IMR-90 (cell line): ENCODE measurements at places on chromosomes 12 and 14. TPM values are rescaled to one million over a fixed set of nuclear protein-coding genes. Genes with fewer than 3 reads are reported as not detected.
A peak's percentile ranks its signal among the peaks of the same experiment; 100 is the strongest.

DNA sequence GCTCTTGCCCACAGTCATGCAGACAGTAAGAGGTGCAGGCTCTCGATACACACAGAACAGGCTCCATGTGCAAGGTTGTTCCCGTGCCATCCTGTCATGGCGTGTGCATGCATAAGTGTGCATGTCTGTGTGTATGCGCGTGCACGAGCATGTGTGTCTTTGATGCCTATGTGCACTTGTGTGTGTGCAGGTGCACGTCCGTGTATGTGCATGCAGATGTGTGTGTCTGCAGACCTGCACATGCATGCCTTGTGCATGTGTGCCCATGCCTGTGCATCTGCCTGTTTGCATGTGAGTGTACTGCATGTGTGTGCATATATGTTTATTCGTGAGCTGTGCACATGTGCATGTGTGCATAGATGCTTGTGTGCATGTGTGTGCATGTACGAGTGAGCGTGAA lies 309.8 kb downstream of the TMEM121 start:
- H3K4me1 ChIP-seq: no peaks in the 10 kb centered on the region
- no peaks in the 10 kb centered on the region for H3K36me3 ChIP-seq
- H3K27ac ChIP-seq: no peak overlapping the region

DIO2 gene
- total RNA-seq: 21.7 and 24.2 TPM in 2 replicates

- peaks cover 16% of the 10 kb centered on the region for H3K36me3 ChIP-seq
- no peaks in the 10 kb centered on the region for H3K4me1 ChIP-seq
- no peak overlapping the region for H3K27ac ChIP-seq
- H3K4me3 ChIP-seq: no peak overlapping the region
- no peaks in the 10 kb centered on the region for H3K27me3 ChIP-seq
- DNase-seq: no peak
These were observed 28.3 kb downstream of the PSMA6 start for GRCh38 chr14:35320472-35320871.

DNA sequence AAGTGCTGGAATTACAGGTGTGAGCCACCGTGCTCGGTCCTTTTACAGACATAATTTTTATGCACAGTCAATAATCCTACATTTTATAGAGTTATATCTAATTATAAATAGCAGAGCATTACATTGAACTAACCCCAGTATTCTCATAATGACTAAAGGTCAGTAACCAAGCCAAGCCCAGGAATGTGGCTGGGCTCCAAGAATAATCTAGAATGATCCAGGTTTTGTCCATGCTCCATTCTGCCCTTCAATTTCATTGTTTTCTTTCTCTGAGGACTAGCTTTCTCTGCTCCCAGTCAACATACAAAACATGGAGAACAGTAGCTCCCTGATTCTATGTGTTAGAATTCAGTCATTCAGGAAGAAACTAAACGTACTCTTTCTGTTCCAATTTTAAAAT lies 92.1 kb upstream of the KRR1 start:
- no peaks in the 10 kb centered on the region for H3K4me1 ChIP-seq
- H3K27me3 ChIP-seq: no peaks in the 10 kb centered on the region
- H3K36me3 ChIP-seq: no peaks in the 10 kb centered on the region
- DNase-seq: no peak
- H3K27ac ChIP-seq: no peak overlapping the region
- no peak overlapping the region for H3K4me3 ChIP-seq

SLC25A47 gene
- not detected in 2 replicates for total RNA-seq

DNA sequence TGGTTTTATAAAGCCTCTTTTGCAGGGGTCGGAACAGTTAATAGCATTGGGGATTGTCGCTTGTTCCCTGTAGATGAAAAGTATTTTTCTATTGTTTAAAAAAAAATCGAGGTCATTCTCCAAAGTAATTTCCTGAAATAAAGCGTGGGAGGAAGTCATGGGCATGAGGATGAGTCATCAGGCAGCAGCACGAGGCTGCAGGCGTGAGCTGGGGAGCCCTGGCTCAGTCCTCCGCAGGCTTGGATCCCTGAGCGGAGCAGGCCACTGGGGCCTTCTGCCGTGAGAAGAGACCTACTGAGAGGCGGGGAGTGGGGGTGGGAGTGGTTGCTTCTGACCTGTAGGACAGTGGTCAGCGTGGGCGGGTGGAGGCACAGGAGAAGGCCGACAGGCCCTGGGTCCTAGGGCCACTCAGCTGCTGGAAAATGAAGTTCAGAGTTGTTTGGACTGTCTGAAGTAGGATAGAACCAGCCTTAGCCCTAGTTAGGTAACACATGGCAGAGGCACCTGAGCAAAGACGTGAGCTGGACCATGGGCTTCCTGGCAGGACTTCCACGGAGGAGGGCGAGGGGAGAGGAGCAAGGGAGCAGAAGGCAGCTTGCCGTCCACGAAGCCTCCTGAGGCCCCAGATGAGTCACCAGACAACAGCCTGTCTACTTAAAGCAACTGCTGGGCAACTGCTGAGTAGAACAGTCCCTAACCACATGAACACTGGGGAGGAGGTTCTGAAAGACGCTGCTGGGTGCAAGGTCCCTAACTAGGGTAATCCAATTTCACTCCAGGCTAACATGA lies 21.1 kb upstream of the LGALS3 start:
- no peaks in the 10 kb centered on the region for H3K27me3 ChIP-seq

GRCh38 chr14:95293449-95293848 lies 26.3 kb downstream of the CLMN start:
- H3K36me3 ChIP-seq: no peaks in the 10 kb centered on the region
- no peak overlapping the region for H3K27ac ChIP-seq
- no peak for DNase-seq
- H3K4me1 ChIP-seq: no peaks in the 10 kb centered on the region

DNA sequence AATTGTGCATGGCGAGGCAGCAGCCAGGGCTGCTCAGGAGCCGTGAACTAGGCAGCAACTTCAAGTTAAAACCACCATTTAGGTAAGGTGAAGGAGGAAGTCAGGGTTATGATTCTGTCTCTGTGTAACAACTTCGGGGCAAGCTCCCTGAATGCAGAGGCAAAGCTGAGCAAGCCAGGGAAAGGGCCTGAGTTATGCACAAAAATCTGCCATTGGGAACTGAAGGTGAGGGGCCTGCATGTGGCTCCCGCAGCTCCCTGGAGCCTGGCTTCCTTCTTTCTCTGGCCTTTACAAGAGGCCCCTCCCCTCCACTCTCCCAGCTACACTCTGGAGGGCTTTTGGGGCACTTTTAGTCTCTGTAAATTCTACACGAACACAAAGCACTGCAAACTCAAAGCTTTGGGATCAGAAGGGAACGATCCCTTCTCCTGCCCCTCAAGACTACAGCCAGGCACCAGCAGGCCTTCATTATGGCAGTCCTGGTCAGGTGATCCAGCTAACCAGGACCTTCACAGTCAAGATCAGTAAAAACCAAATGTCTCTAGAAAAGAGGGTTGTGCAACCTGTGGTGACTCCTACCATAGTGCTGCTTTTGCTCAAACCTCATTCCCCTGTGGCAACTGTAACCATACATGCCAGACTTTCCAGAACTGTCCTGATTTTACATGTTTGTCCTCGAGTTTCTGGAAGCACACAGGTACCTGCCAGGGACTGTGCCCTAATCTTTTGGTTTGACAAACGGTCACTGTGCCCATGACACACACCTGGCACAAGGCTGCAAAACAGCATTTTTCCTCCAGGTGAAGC lies 67.2 kb upstream of the PTGR2 start:
- H3K4me3 ChIP-seq: no peak overlapping the region
- no peaks in the 10 kb centered on the region for H3K36me3 ChIP-seq
- peak overlapping the region; percentile 98 for H3K27ac ChIP-seq
- DNase-seq: peak; percentile 70

TRHDE gene
- 65.1 and 97.8 TPM in 2 replicates for total RNA-seq

DNA sequence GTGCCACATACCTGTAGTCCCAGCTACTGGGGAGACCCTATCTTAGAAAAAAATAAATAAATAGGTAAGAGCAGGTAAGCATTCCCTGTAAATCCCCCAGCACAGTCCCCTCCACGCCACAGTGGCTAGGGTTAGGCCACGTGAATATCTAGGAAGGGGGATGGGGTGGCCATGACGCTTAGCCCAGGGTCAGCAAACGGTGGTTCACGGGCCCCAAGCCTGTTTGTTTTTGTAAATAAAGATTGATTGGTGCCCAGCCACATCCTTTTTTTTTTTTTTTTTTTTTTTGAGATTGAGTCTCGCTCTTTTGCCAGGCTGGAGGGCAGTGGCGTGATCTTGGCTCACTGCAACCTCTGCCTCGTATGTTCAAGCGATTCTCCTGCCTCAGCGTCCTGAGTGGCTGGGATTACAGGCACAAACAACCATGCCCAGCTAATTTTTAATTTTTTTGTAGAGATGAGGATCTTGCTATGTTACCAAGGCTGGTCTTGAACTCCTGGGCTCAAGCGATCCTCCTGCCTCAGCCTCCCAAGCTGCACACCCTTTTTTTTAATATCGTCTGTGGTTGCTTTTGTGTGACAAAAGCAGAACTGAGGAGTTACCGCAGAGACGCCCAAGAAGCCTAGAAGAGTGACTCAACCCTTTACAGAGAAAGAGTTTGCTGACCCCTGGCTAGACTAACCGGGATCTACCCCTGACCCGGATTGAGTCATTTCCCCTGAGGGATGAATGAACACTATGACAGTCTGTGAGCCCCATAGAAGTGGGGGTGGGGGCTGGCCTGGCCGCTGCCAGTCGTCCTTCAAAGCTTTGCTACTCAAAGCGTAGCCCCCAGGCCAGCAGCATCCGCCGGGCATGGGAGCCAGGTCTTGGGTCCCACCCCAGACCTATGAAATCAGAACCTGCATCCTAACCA lies 113.7 kb upstream of the NCOR2 start:
- peak; percentile 95 for DNase-seq
- peaks cover 38% of the 10 kb centered on the region for H3K4me1 ChIP-seq
- no peak overlapping the region for H3K4me3 ChIP-seq
- H3K36me3 ChIP-seq: no peaks in the 10 kb centered on the region
- no peaks in the 10 kb centered on the region for H3K27me3 ChIP-seq

GRCh38 chr14:60092526-60092920 lies 800 bp downstream of the PCNX4 start:
- peak; percentile 41 for DNase-seq
- H3K27ac ChIP-seq: peak overlapping the region; percentile 97
- H3K27me3 ChIP-seq: no peaks in the 10 kb centered on the region
- H3K36me3 ChIP-seq: no peaks in the 10 kb centered on the region; the same call in 1 of the 2 replicates

MMP19 gene
- total RNA-seq: 8.6 and 9.9 TPM in 2 replicates

GRCh38 chr14:68345738-68346137 lies 447.1 kb downstream of the ZFP36L1 start:
- H3K4me3 ChIP-seq: no peak overlapping the region
- peaks cover 11% of the 10 kb centered on the region for H3K4me1 ChIP-seq
- no peak overlapping the region for H3K27ac ChIP-seq
- H3K36me3 ChIP-seq: no peaks in the 10 kb centered on the region
- DNase-seq: peak; percentile 10

DNA sequence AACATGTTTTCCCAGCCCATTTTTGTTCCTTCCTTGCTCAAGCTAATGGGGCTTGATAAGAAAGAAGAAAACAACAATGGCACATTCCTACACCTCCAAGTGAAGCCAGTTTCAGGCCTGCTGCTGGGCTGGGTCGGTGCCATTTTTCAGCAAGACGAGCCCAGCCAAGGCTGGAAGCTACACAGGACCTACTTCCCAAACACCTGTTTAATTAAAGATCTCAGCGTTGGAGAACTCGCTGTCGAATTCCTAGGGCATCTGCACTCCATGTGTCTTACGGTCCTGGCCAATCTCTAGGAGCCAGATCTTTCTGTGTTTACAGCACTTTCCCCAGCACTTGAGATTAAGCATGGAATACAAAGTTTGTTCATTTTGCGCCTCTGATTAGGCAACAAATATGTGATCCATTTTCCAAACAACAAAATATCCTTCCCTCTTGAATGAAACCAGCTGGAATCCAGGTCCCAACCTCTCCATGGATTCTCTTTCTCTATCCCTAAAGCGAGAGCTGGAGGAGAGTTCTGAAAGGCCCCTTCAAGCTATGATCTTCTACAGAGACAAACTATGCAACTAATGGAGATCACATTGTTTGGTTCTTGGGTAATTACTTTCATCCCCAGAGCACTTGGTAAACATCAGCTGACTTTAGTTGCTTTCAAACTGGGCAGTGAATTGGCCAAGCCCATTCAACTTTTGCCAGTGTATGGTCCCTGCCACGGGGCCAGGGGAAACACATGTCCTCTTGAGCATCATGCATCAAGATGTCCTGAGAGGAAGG lies 34.3 kb upstream of the TC2N start:
- no peaks in the 10 kb centered on the region for H3K27me3 ChIP-seq
- peak overlapping the region; percentile 14; the same call in 1 of the 2 replicates for H3K27ac ChIP-seq
- H3K4me3 ChIP-seq: no peak overlapping the region

TEX52 gene
- total RNA-seq: not detected in 2 replicates

DNA sequence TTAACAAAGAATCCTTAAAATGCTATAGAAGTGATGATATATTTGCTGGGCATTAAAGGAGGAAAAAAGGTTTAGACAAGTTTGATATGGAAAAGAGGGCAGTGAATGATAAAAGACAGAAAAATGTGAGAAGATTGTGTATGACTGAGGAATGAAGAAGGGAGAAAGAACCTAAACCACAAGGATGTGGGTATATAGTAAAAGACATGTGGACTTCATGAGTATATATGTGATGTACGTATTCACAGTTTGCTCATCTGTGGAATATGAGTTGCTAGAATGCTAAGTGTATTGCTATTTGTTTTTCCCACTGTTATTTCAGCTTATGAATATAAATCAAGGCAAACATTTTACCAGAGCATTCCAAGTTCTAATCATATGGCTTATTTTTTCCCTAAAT lies 2.1 kb upstream of the SLC16A7 start:
- H3K27me3 ChIP-seq: no peaks in the 10 kb centered on the region
- H3K4me3 ChIP-seq: no peak overlapping the region
- no peak for DNase-seq
- no peak overlapping the region for H3K27ac ChIP-seq

GRCh38 chr14:21510735-21511657 lies at the start of gene METTL3:
TSS of gene METTL3 (minus strand) at chr14:21511340. CDS start at chr14:21511223, 117 bp downstream.
- H3K4me3 ChIP-seq: peak within 1 kb of the TSS; percentile 68
- H3K27me3 ChIP-seq: no peaks in the 10 kb centered on the region
- no peaks in the 10 kb centered on the region for H3K4me1 ChIP-seq

DNA sequence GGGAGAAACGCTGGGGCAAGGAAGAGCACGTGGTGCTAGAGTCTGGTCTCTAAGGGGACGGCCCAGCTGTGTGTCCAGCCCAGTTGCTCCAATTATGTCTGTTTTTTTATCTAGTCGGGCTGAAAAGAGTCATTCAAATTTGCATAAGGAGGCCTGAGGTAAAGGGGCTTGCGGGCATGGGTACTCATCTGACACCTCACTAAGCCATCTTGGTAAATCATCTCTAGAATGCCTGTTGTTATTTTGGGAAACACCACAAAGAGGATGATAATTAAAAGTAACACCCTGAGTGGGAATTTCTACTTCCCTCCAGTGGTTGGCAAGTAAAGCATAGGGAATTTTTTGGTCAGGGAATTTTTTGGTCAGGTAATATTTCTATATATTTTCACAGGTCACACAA lies 196.1 kb upstream of the ALG10B start:
- H3K36me3 ChIP-seq: no peaks in the 10 kb centered on the region
- no peaks in the 10 kb centered on the region for H3K27me3 ChIP-seq
- no peak overlapping the region for H3K4me3 ChIP-seq
- H3K4me1 ChIP-seq: no peaks in the 10 kb centered on the region
- H3K27ac ChIP-seq: no peak overlapping the region
